ENCODE measurements at places on chromosomes 16 and 17. TPM values are rescaled to one million over a fixed set of nuclear protein-coding genes. Genes with fewer than 3 reads are reported as not detected.

GRCh38 chr17:20263595-20263994, 203.7 kb downstream of the LGALS9B start:
- no peaks in the 10 kb centered on the region for H3K4me1 ChIP-seq
- H3K27ac ChIP-seq = no peak overlapping the region
- no peaks in the 10 kb centered on the region for H3K27me3 ChIP-seq
- DNase-seq = peak; percentile 8
- no peak overlapping the region for H3K4me3 ChIP-seq

DNA sequence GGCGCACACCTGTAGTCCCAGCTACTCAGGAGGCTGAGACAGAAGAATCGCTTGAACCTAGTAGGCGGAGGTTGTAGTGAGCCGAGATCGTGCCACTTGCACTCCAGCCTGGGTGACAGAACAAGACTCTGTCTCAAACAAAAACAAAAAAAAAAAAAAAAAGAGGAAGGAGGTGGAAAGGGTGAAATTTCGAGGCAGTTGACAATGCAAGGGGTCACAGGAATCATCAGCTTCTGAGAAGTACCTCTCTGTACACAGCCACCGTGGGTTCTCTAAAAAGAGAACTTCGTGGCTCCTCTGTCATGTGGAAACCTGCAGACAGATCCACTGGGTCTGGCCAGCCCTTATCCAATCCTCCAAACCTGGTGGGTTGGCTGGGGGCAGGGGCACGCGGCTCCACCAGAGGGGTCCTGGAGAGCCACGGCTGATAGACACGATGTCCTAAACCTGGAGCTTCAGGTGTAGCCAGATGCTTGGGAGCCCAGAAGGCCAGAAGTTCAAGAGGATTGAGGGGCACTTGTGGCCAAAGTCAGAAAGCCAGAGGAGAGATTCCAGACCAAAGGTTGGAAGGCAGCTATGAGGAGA, 540 bp upstream of the CD300LF start:
- no peak overlapping the region for H3K27ac ChIP-seq
- H3K27me3 ChIP-seq = no peaks in the 10 kb centered on the region
- no peak overlapping the region for H3K4me3 ChIP-seq

DNA sequence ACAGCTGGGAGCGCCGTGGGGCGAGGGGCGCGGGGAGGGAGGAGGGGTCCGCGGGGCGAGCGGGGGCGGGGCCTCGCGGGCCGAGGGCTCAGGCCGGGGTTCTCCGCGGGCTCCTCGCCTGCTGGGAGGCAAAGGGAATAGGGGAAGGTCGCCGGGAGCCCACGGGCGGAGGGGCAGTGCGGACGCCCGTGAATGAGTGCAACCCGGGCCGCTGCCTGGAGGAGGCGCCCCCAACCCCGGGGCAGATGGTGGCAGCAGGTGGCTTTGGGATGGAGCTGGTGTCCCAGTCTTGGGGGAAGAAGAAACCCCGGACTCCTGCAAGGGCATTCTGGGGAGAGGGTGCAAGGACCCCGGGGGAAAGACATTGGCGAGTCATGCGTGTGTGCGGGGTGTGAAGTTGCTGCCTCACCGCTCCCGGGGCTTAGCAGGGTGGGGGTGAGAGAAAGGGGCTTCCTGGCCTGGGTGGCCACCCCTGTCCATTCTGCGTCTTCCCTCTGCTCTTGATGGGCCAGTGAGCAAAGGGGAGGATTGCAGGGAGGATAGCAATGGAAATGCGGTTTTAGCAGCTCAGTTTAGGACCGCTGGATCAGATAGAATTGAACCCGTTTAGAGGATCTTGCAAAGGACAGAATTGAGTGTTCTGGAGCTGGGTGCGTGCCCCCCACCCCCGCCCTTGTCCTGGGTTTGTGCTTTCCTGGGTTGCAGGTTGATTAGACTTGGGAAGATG, 526 bp downstream of the KIAA0513 start:
- H3K4me1 ChIP-seq = peaks cover 19% of the 10 kb centered on the region
- peak overlapping the region; percentile 67 for H3K4me3 ChIP-seq
- no peak for DNase-seq

DNA sequence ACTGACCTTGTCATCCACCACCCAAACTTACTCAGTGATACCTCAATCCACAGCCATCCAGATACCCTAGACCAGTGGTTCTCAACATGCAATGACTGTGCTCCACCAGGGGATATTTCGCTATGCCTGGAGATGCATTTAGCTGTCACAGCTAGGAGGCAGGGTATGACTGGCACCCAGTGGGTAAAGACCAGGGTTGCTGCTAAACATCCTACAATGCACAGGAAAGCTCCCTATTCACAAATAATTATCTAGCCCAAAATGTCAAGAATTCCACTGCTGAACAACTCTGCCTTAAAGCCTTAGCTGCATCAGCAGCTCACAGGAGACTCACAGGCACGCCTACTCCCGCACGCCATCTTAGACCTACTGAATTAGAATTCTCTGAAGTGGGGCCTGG, 212.6 kb downstream of the GRIN2A start:
- H3K36me3 ChIP-seq = no peaks in the 10 kb centered on the region
- no peak for DNase-seq
- no peaks in the 10 kb centered on the region for H3K4me1 ChIP-seq
- no peak overlapping the region for H3K4me3 ChIP-seq

AHSP gene
- total RNA-seq = not detected

DNA sequence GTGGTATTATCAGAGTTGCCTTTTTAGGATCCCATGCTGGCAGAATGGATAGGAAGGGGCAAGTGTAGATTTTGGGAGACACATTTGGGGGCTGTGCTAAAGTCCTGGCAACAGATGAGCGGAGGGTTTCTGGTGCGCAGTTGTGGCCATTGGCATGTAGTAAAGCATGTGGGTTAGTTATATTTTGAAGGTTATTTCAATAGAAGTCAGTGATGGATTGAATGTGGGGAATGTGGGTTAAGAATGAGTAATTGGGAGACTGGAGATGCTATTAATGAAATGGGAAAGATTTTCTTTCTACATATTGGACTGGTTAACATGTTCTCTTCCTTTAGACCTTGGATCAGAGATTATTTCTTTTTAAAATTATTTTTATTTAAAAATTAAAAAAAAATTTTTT, 10.0 kb downstream of the DUS2 start:
- no peaks in the 10 kb centered on the region for H3K4me1 ChIP-seq
- H3K27me3 ChIP-seq = no peaks in the 10 kb centered on the region
- DNase-seq = no peak
- H3K4me3 ChIP-seq = no peak overlapping the region
- no peak overlapping the region for H3K27ac ChIP-seq
- H3K36me3 ChIP-seq = no peaks in the 10 kb centered on the region

- no peak for DNase-seq
- H3K27me3 ChIP-seq = peaks cover 2% of the 10 kb centered on the region
- H3K4me1 ChIP-seq = no peaks in the 10 kb centered on the region
- H3K36me3 ChIP-seq = no peaks in the 10 kb centered on the region
Observed at GRCh38 chr16:5604770-5605169, 507.2 kb upstream of the EEF2KMT start.

DNA sequence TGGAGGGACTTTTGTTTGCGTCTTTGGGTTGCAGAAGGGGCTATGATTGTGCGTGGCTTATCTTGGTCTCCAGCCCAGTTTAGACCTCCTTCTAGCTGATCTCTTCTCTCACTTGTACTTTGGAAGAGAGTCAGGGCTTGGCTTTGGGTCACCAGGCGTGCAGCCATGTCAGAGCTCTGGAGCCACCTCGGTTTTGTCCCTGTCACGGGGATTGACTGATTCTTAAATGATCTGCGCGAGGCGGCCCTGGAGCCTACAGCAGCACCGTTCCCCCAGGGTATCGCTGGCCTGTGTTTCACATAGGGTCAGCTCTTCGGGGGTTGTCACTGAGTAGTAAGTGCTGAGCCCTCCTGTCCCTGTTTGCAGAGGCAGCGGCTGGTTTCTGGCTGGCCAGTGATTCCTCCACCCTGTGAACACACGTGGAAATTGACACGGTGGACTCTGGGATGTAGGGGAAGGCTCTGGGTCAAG, 209.8 kb upstream of the CHMP6 start:
- H3K4me3 ChIP-seq = no peak overlapping the region
- H3K4me1 ChIP-seq = peaks cover 5% of the 10 kb centered on the region
- no peak for DNase-seq
- H3K27ac ChIP-seq = no peak overlapping the region
- H3K27me3 ChIP-seq = no peaks in the 10 kb centered on the region

DNA sequence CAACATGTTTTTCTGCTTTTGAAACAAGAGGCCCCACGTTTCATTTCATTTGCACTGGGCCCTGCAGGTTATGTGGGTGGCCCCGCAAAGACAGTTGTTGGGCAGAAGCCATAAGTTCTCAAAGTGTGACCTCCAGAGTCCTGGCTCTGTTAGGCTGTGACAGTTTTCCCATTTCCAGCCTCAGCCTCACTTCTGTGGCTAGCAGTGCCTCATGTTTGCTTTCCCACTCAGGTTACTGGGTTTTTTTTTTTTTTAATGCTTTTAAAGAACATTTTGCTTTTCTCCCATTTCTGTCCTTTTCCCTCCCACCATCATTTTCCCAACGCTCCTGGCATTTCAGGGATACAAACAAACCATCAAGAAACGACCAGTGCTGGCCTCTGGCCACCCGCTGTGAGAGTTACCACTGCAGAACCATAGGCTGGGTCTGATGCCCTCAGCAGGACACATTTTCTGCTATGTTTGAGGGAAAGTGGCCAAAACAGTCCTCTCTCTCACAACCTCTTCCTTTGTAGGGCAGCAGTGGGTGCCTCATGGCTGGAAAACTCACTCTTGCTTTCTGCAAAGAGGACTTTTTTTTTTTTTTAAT, 159.0 kb upstream of the MPHOSPH6 start:
- DNase-seq = no peak
- no peak overlapping the region for H3K4me3 ChIP-seq
- no peak overlapping the region for H3K27ac ChIP-seq
- no peaks in the 10 kb centered on the region for H3K27me3 ChIP-seq
- no peaks in the 10 kb centered on the region for H3K4me1 ChIP-seq

HSD17B2 gene
- total RNA-seq = 0.41 TPM

DNA sequence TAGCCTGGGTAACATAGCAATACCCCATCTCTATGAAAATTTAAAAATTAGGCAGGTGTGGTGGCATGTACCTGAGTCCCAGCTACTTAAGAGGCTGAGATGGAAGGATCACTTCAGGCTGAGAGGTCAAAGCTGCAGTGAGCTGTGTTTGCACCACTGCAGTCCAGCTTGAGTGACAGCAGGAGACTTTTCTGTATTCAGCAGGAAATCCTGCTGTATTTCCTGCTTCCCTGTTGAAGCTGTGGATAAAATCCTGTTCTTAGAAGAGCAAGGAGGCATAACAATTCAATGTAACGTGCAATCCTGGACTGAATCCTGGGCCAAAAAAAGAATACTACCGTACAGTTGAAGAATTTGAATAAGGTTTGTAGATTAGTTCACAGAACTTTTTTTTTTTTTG, 62.2 kb downstream of the FBXL20 start:
- H3K27me3 ChIP-seq = no peaks in the 10 kb centered on the region
- no peaks in the 10 kb centered on the region for H3K4me1 ChIP-seq
- no peak overlapping the region for H3K4me3 ChIP-seq
- H3K27ac ChIP-seq = no peak overlapping the region
- DNase-seq = no peak

DNA sequence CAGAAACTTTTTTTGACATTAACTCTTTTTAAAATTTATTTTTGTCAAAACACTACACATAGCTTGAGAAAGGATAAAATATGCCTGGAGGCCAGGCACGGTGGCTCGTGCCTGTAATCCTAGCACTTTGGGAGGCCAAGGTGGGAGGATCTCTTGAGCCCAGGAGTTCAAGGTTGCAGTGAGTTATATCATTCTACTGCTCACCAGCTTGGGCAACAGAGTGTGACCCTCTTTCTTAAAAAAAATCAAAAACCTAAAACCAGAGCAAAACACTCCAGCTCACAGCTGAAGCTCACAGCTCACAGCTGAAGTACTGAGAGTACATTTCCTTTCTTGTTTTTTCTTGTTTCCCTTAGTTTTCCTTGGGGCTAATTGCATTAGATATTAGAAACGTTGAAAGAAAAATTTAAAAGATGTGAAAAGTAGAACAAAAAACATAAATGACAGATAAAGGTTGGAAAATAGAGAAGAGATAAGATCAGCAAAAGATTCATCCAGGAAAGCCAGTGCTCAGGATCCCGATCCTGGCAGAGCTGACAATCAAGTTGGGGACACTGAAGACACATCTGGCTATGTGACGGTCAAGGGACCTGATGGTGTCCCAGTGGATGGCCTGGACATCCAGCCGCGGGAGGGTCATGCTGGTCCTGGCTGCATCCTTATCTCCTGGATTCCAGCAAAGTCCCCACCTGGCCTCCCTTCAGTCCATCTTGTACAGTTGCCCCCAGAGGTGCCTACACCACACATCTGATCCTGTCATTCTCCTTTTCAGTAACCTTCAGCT, 9.8 kb downstream of the CHST6 start:
- DNase-seq = no peak
- H3K4me1 ChIP-seq = no peaks in the 10 kb centered on the region
- H3K4me3 ChIP-seq = no peak overlapping the region
- H3K36me3 ChIP-seq = no peaks in the 10 kb centered on the region

- peak; percentile 51 for DNase-seq
- no peaks in the 10 kb centered on the region for H3K36me3 ChIP-seq
- H3K27ac ChIP-seq = peak overlapping the region; percentile 48
- H3K4me3 ChIP-seq = no peak overlapping the region
Observed at GRCh38 chr16:84096447-84097005, 20.2 kb downstream of the MBTPS1 start.

DNA sequence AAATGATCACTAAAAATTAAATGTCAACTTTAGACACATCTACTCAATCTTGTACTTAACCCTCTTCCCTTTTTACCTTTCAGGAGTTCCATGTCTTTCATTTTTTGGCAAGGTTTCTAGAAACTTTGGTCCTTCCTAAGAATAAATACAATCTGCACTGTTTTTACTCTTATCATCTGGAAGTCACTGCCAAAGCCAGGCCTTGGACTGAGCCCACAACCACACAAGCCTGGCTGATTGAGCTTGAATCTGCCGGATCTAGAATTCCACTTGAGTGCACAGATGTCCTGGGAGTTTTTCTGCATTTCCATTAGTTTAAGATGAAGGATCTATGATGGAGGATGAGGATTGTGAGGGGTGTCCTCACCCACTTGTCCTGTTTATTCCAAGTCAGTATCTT, 126.1 kb downstream of the VPS53 start:
- H3K4me3 ChIP-seq = no peak overlapping the region
- no peaks in the 10 kb centered on the region for H3K4me1 ChIP-seq
- no peaks in the 10 kb centered on the region for H3K36me3 ChIP-seq
- no peak for DNase-seq

- no peaks in the 10 kb centered on the region for H3K27me3 ChIP-seq
- no peak overlapping the region for H3K27ac ChIP-seq
- DNase-seq = no peak
- peaks cover 10% of the 10 kb centered on the region for H3K4me1 ChIP-seq
- no peaks in the 10 kb centered on the region for H3K36me3 ChIP-seq
Observed at GRCh38 chr16:1125471-1125870, 27.4 kb upstream of the CACNA1H start.

GRCh38 chr17:83200231-83200699, 120.9 kb downstream of the METRNL start:
- H3K27me3 ChIP-seq = no peaks in the 10 kb centered on the region
- H3K4me3 ChIP-seq = no peak overlapping the region
- no peaks in the 10 kb centered on the region for H3K36me3 ChIP-seq
- DNase-seq = no peak
- no peak overlapping the region for H3K27ac ChIP-seq
